ENCODE measurements at places on chromosomes 11 and 22. TPM values are rescaled to one million over a fixed set of nuclear protein-coding genes. Genes with fewer than 3 reads are reported as not detected.

MN1 gene
- 5.6 TPM for total RNA-seq

SGSM1 gene
- total RNA-seq, result 4.6 TPM

NTM gene
- total RNA-seq, result 0.26 TPM

ADAMTS8 gene
- not detected for total RNA-seq

CKAP5 gene
- 22.8 TPM for total RNA-seq

CCDC88B gene
- 16.2 TPM for total RNA-seq

TP53AIP1 gene
- not detected for total RNA-seq

DNA sequence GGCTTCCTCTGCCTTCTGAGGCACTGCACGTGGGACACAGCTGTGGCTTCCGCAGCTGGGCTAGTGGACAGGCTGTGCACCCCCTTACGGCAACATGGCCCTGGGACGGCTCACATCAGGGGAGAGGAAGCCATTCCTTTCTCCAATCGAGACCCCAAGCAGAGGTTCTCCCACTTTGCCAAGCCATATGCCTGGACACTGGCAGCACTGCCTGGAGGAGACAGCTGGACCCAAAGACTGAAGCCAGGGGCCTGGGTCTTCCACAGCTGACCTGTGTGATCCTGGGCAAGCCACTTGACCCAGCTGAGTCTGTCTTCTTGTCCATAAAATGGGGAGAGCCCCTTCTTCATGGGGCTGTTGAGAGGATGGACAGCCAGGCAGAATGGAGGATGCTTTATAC is 65.4 kb downstream of the SHISAL1 start:
- H3K4me1 ChIP-seq, result no peaks in the 10 kb centered on the region
- H3K4me3 ChIP-seq, result no peak overlapping the region
- no peak for DNase-seq

GRCh38 chr11:9711454-9712307 is 47.8 kb downstream of the SWAP70 start:
- no peak overlapping the region for H3K4me3 ChIP-seq
- DNase-seq, result no peak
- H3K4me1 ChIP-seq, result peaks cover 17% of the 10 kb centered on the region
- H3K27ac ChIP-seq, result peak overlapping the region; percentile 20
- no peaks in the 10 kb centered on the region for H3K36me3 ChIP-seq

DNA sequence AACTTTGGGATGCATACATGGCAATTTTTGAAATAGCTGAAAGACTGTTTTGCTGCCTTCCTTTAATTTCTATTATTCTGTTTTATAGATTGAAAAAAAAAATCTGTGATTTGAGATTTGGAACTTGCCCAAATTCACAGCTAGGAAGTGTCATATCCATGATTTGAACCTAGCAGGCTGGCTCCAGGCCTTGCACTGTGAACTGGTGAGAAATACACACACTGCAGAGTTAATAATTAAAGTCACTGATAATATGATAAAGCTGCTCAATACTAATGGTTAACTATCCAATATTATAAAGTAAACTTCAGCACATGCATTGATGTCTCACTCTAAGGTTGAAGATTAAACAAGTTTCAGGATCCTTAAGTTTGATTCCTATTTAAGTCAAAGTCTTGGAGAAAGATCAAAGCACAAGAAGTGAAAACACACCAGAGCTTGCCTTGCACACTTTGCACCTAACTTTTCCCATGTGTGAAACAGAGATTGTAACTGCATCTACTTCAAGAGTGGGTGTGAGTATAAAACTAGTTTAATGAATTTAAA is 150.6 kb upstream of the CCDC179 start:
- H3K4me1 ChIP-seq, result peaks cover 19% of the 10 kb centered on the region
- H3K36me3 ChIP-seq, result no peaks in the 10 kb centered on the region
- DNase-seq, result peak; percentile 64
- peak overlapping the region; percentile 34 for H3K27ac ChIP-seq
- H3K4me3 ChIP-seq, result no peak overlapping the region

- no peak overlapping the region for H3K4me3 ChIP-seq
- peaks cover 6% of the 10 kb centered on the region for H3K36me3 ChIP-seq
- no peak overlapping the region for H3K27ac ChIP-seq
- H3K27me3 ChIP-seq, result no peaks in the 10 kb centered on the region
- H3K4me1 ChIP-seq, result no peaks in the 10 kb centered on the region
Observed at GRCh38 chr11:16840951-16841350, 102.5 kb downstream of the C11orf58 start.

- peaks cover 21% of the 10 kb centered on the region for H3K4me1 ChIP-seq
- H3K27ac ChIP-seq, result no peak overlapping the region
- no peak for DNase-seq
Observed at GRCh38 chr11:35090125-35090524, 48.8 kb upstream of the CD44 start.

DNA sequence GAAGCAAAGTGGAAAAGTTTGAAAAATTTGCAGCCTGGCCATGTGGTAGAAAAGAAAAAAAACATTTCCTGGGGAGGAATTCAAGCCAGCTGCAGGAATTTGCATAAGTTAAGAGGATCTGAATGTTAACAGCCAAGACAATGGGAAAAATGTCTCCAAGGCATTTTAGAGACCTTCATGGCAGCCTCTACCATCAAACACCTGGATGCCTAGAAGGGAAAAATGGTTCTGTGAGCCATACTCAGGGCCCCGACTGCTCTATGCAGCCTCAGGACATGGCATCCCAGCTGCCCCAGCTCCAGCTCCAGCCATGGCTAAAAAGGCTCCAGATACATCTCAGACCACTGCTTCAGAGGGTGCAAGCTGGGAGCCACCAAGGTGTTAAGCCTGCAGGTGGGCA is 149.1 kb upstream of the SOX6 start:
- H3K27me3 ChIP-seq, result no peaks in the 10 kb centered on the region
- no peaks in the 10 kb centered on the region for H3K4me1 ChIP-seq
- no peak for DNase-seq
- no peak overlapping the region for H3K27ac ChIP-seq
- H3K36me3 ChIP-seq, result no peaks in the 10 kb centered on the region
- H3K4me3 ChIP-seq, result no peak overlapping the region

DNA sequence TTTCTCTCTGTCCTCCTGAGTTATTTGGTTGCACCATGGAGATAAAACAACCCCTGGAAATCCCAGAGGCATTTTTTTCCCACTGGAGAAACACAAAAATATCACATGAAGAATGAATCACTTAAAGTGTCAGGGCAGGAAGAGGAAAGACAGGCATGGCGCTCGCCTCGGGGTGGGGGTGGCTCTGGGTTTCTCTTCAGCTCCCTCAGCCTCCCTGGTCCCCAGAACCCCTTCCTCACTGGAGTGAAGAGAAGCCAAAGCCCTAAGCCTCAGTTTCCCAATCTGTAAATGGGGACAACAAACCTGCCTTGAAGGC is 938 bp downstream of the SHISAL1 start:
- DNase-seq, result no peak
- H3K36me3 ChIP-seq, result no peaks in the 10 kb centered on the region
- no peak overlapping the region for H3K27ac ChIP-seq
- no peaks in the 10 kb centered on the region for H3K4me1 ChIP-seq
- no peaks in the 10 kb centered on the region for H3K27me3 ChIP-seq

Data from body of pancreas (tissue), 4 donors.